Astrocyte of the hippocampus (primary cell): ENCODE measurements at places on chromosomes 12 and 14.

DNA sequence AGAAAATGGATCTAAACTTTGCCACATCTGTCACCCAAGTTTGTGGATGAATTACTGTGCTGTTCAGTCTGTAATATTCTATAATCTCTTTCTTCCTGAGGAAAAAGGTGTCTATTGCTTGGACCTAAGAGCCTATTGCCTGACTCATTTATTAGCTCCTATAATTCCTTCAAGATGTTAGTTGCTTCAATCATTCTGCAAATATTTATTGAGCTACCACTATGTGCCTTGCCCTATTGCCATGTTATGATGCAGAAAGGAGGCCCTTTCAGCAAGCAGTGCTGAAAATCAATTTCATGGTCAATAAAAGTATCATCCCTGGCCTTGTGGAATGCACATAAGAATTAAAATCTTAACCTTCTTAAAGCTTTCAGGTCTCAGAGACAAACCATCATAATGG is 113.6 kb downstream of the CCER1 start:
- no peak for DNase-seq

GRCh38 chr12:38998887-38999482 is 93.6 kb upstream of the CPNE8 start:
- no peak for DNase-seq

DNA sequence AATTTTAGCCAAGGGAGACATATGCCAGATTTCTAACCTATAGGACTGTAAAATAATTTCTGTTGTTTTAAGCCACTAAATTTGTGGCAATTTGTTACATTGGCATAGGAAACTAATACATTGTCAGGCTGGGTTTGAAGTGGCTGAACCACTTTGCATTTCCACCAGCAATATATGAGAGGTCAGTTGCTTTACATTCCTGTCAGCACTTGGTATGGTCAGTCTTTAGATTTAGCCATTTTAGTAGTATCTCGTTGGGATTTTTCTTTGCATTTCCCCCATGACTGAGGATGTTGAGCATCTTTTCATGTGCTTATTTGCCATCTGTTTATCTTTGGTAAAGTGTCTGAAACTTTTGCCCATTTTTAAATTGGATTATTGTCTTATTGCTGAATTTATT is 3.9 kb downstream of the PALS1 start:
- DNase-seq, result no peak

DNA sequence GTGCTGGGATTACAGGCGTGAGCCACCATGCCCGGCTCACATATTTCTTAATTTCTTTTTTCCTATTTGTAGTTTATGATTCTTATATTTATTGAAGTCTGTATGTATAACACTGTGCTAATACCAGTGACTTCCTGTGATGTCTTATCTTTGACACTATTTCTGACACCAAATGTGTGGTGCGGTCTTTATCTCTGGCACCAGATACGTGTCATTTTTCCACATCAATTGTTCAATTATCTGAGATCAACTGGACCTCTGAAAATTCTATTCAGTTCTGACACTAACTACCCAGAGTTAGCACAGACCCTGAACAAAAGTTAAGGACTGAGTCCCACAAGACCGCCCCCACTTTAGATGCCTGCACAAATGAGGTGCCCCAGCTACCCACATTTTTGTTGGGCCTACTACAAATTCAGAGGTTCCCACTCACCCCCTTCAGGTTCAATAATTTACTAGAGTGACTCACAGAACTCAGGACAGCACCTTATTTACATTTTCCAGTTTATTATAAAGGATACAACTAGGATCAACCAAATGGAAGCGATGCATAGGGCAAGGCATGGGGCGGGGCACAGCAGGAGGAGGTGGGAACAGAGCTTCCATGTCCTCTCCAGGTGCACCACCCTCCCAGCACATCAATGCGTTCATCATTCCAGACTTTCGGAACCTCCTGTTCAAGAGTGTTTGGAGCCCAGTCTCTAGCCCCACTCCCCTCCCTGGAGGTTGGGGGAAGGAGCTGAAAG is 11.6 kb upstream of the SRSF9 start:
- DNase-seq, result no peak

- no peak for DNase-seq
Measured at GRCh38 chr12:558580-558979, 98.8 kb downstream of the B4GALNT3 start.

DNA sequence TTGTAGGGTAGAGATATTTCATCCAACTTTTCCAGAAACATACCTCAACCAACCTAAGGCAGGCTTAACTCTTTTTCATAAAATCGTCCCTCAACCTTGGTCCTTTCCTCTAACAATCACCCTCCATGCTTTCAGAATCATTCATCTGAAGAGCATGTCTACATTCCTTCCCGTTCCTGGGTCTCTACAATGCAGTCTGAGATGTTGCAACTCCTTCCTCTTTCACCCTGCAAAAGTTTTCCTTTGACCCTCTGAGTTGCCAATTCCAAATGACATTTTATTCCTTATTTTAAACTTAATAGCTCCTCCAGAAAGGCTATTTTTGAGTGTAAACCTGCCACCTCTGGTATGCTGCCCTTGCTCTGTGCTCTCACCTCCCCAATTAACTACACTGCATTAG is 16.7 kb downstream of the SLC7A7 start:
- no peak for DNase-seq

- DNase-seq, result peak; percentile 14
Measured at GRCh38 chr12:88188180-88188579, 46.1 kb downstream of the TMTC3 start.

GRCh38 chr12:31033681-31034080 is 40.0 kb upstream of the DDX11 start:
- DNase-seq, result peak; percentile 32
